ENCODE measurements at places on chromosomes 3 and 15. TPM values are rescaled to one million over a fixed set of nuclear protein-coding genes. Genes with fewer than 3 reads are reported as not detected.

The POC1A gene
- total RNA-seq = 1.5 TPM

The HEXA gene
- 122 TPM for total RNA-seq

The TIGIT gene
- not detected for total RNA-seq

The PIGB gene
- total RNA-seq = 7.8 TPM

The GOLGA8H gene
- total RNA-seq = 1.3 TPM

The PRR20G gene
- total RNA-seq = not detected

The SCAMP2 gene
- 53.1 TPM for total RNA-seq

The CHRM5 gene
- total RNA-seq = not detected

The MOBP gene
- total RNA-seq = not detected

The STRA6 gene
- 2.4 TPM for total RNA-seq

The LDHAL6B gene
- not detected for total RNA-seq

The SNRPA1 gene
- total RNA-seq = 18.6 TPM

The SCG5 gene
- total RNA-seq = 1.4 TPM

The DAZL gene
- total RNA-seq = not detected

The ST8SIA2 gene
- not detected for total RNA-seq

The PLCH1 gene
- total RNA-seq = 0.23 TPM

The CLEC3B gene
- 7.0 TPM for total RNA-seq

The CACNA2D2 gene
- total RNA-seq = 0.95 TPM

The PLCB2 gene
- total RNA-seq = 6.6 TPM

The ITIH1 gene
- total RNA-seq = not detected

The STAC gene
- 0.85 TPM for total RNA-seq

The LRCH3 gene
- 48.2 TPM for total RNA-seq

The CCR8 gene
- not detected for total RNA-seq

The HACD3 gene
- 51.6 TPM for total RNA-seq

The EPHA3 gene
- total RNA-seq = 3.3 TPM

The MAPKAPK3 gene
- total RNA-seq = 34.6 TPM

The CSPG5 gene
- 0.45 TPM for total RNA-seq

The AADACL2 gene
- total RNA-seq = 2.8 TPM

The TMCO5A gene
- total RNA-seq = not detected

The SLC12A1 gene
- not detected for total RNA-seq

The SLC51A gene
- total RNA-seq = 2.6 TPM

The HDC gene
- total RNA-seq = 0.94 TPM

The DHFR2 gene
- total RNA-seq = 5.7 TPM

Data from ovary (tissue), 10 donors.